ENCODE measurements at places on chromosomes 1 and 21.

DNA sequence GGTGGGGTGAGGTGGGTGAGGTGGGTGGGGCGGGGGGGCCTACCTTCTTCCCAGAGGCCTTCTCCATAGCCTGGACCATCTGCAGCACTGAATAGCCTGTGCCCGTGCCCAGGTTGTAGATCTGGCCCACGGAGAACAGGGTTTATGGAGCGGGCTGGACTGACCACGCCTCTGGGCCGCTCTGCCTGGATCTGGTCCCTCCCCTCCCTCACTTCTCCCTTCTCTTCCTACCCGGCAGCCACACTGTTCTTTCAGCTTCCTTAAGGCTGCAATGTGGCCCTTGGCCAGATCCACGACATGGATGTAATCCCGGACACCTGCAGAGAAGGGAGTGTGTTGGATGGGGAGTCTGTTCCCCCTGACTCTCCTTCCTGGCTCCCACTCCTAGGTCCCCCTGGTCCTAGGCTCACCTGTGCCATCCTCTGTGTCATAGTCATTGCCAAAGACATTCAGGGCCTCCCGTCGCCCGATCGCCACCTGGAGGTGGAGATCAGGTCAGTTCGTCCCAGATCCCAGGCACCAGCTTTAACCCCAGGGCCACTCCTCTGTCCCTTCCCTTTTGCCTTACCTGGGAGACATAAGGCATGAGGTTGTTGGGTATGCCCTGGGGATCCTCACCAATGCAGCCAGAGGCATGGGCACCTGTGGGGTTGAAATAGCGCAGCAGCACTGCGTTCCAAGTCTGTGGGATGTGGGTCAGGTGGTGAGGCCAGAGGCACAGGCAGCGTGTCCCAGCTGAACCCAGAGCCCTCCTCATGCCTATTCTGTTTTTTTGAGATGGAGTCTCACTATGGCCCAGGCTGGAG lies 3.9 kb downstream of the GALE start:
- DNase-seq, result no peak

- no peak for DNase-seq
Measured at GRCh38 chr1:232979558-232979957, 29.1 kb downstream of the NTPCR start.

GRCh38 chr1:180888870-180889269 lies 23.8 kb upstream of the KIAA1614 start:
- peak; percentile 22 for DNase-seq

GRCh38 chr21:38148046-38148445 lies 108.7 kb upstream of the KCNJ15 start:
- no peak for DNase-seq

- peak; percentile 40 for DNase-seq
Measured at GRCh38 chr1:101520302-101520701, 283.5 kb downstream of the S1PR1 start.

- DNase-seq, result peak; percentile 56
Measured at GRCh38 chr1:203558064-203558760, 64.3 kb downstream of the OPTC start.

GRCh38 chr1:88890131-88890530 lies 1.2 kb downstream of the GTF2B start:
- no peak for DNase-seq

- no peak for DNase-seq
Measured at GRCh38 chr1:153685544-153686340, 7.3 kb downstream of the NPR1 start.

DNA sequence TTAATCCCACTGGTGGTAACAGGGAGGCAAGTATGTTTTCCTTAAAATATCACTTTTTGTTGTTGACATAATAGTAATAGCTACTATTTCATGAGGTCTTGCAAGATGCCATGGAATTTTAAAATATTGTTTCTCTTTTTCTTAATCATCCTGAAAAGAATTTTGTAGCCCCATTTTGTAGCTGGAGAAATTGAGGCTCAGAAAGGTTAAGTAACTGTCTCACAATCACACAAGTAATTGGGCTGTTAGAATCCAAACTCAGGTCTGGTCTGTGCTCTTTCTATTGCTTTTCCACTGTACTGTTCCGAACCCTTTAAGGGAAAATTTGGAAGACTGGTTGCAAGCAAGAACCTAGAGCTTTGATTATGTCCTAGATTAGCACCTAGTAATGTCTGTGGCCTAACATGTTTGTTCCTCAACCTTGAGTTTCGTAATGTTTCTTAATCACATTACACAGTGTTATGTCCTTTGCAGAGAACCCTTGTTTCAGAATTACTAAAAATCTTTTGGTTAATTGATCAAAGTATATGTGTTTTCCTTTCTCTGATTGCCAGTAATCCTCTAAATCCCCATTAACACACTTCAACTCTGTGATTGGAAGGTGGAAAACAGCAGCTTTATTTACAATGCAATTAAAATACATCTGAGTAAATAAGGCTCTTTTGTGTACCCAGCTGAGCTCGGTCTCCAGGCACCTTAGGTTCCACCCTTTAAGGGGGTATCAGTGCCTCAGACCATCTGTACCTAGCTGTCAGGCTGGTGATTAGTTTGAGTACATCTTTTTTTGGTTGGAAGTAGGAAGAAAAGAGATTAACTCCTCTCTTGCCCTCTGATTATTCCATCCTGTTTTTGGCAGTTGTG lies 10.4 kb downstream of the LRRC42 start:
- peak; percentile 35 for DNase-seq

DNA sequence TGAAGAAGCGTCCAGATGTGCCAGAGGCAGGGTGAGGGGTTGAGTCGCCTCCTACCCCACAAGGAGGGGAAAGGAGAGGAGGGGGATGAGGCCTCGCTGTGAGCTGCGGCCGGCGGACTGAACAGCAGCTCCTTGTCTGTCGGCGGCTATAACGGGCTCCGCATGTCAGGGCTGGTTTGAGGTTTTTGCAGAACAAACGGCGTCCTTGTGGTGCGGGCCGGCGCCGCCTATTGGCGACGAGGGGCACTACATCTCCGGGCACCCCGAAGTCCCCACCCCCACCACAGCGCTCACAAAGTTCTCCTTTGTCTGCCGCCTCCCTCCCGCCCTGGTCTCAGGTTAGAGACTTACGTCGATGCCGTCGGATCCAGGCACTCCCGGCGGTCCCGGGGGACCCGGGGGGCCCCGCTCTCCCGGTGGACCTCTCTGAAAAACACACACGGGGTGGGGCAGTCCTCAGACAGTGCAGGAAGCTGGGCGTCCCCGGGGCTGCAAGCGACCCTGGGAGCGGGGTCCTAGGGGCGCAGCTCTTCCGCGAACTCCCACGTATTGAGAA lies 1.8 kb downstream of the COL9A2 start:
- DNase-seq, result peak; percentile 75

- DNase-seq, result peak; percentile 83
Measured at GRCh38 chr1:243598433-243598832, 251.6 kb downstream of the AKT3 start.

DNA sequence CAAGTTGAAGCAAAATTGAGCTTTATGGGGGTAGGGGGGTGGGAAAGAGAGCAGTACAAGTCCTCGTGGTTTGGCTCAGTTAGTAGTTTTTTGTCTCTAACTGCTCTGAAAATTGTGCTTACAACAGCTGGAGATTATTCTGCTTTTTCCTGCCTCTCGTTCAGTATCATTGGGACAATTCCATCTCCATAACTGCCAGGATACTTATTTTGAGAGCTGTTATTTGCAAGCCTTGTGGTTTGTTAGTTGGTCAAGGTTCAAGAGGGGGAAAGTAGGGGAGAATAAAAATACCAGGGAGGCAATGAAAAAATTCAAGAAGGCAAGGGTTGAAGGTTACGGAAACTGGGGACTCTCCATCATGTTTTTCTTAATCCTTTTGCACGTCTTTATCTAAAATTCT lies 811.8 kb upstream of the ADGRL2 start:
- no peak for DNase-seq

GRCh38 chr1:228555074-228555994 lies 68.2 kb downstream of the RNF187 start:
- peak; percentile 2 for DNase-seq

- peak; percentile 83 for DNase-seq
Measured at GRCh38 chr1:93846206-93846991, 32.6 kb downstream of the DNTTIP2 start.

- peak; percentile 23 for DNase-seq
Measured at GRCh38 chr1:172895050-172895460, 155.7 kb downstream of the TNFSF18 start.

DNA sequence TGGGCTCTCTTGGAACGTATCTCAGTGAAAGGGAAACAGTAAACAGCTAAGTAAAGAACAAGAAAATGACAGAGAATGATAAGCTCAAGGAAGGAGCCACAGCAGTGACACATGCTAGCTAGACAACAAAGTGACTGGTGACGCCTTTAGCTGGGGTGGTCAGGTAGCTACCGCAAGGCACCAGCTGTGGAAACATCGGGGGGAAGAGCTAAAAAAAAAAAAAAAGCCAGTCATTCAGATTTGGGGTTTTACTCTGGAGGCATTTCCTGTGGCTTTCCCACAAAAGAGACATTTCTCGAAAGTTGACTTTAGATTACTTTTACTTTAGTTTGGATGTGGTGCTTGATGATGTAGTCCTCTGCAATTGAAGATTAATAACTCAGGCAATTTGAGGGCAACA lies 2.1 kb downstream of the FHAD1 start:
- DNase-seq, result peak; percentile 46

GRCh38 chr1:75812065-75812464 lies 15.4 kb downstream of the MSH4 start:
- no peak for DNase-seq

GRCh38 chr1:59593798-59594790 lies 220.7 kb upstream of the HOOK1 start:
- DNase-seq, result no peak

- DNase-seq, result no peak
Measured at GRCh38 chr1:219340796-219341195, 167.1 kb downstream of the LYPLAL1 start.

- no peak for DNase-seq
Measured at GRCh38 chr1:32580348-32581017, 41.3 kb downstream of the ZBTB8A start.

- DNase-seq, result no peak
Measured at GRCh38 chr1:15525050-15526020, 1.3 kb upstream of the DNAJC16 start.

- DNase-seq, result no peak
Measured at GRCh38 chr1:6545276-6546112, 8.8 kb downstream of the NOL9 start.

DNA sequence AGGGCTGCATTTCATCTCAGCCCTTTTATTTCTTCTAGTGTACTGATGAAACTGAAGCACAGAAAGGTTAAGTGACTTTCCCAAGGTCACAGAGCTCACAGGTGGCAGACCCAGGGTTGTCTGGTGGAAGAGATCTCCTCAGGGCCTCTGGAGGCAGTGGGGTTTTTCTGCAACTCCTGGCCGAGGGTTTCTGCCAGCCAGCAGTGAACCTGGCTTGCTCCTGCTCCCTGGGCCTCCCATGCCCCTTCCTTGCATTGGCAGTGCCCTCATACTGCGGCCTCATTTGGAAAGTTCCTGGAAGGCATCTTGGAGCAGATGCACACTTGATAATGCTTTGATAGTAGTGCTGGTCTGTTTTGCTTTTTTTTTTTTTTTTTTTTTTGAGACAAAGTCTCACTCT lies 7.7 kb downstream of the GALNT2 start:
- DNase-seq, result no peak

DNA sequence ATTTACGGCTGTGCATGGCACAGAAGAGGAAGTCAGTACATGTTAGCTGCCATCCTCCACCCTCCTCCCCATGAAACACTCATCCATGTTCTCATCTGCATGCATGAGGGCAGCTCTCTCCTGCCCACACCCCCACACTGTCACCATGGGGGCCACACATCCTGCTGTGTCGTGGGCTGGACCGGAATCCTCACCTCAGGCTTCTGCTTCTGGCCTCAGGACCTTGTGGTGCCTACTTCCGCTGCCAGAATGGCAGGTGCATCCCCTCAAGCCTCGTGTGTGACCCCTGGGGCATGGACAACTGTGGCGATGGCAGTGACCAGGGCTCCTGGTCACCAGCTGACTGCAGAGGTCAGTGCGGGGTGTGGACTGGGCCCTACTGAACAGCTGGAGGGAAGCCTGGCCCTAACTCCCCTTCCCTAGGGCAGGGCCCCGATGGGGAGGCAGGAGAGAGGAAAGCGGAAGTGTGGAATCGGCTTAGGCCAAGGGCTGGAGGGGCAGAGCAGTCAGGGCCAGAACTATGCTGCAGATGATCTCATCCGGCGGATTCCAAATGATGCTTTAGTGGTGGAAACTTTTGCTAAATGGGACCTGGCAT lies 3.8 kb downstream of the LDLRAD2 start:
- DNase-seq, result peak; percentile 64

- DNase-seq, result no peak
Measured at GRCh38 chr1:33606272-33606671, 133.8 kb downstream of the ZSCAN20 start.

GRCh38 chr21:41869771-41870170 lies 9.4 kb downstream of the PRDM15 start:
- DNase-seq, result no peak

DNA sequence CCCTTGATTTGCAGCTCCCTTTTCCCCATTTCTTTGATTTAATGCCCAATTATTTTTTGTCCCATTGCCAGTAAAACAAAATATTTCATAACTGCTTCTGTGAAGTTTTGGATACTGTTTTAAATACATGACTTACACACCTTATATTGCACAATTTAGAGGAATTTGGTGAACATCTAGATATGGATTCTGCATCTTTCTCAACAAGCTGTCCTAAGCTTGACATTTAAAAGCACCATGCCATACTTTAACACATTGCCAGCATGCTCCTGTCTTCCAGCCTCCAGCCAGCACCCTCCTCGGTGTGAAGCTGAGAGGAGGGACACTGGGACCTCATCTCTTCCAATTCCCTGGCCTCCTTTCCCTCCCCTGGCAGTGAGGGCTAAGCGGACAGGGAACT lies 167.6 kb downstream of the SEC16B start:
- no peak for DNase-seq

DNA sequence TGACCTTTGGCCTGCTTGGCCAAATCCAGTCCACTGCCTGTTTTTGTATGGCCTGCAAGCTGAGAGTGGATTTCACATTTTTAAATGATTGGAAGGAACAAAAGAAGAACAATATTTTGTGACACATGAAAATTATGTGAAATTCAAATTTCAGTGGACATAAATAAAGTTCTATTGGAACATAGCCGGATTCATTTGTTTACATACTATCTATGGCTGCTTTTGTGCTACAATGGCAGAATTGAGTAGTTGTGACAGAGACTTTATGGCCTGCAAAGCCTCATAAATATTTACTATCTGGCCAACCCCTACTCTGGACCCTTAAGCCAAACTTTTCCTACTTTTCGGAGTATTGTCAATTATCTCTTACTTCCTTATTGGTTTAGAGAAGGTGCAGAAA lies 66.6 kb upstream of the IPO9 start:
- no peak for DNase-seq

GRCh38 chr1:56374026-56374974 lies 205.1 kb downstream of the PLPP3 start:
- DNase-seq, result no peak
